ENCODE measurements at places on chromosomes 5 and 9.

GRCh38 chr9:71685394-71685793 is 82.9 kb downstream of the CEMIP2 start:
- DNase-seq = no peak

- no peak for DNase-seq
Observed at GRCh38 chr5:133222040-133222439, 170.2 kb downstream of the HSPA4 start.

- DNase-seq = no peak
Observed at GRCh38 chr5:125481506-125482465, 735.3 kb upstream of the ZNF608 start.

DNA sequence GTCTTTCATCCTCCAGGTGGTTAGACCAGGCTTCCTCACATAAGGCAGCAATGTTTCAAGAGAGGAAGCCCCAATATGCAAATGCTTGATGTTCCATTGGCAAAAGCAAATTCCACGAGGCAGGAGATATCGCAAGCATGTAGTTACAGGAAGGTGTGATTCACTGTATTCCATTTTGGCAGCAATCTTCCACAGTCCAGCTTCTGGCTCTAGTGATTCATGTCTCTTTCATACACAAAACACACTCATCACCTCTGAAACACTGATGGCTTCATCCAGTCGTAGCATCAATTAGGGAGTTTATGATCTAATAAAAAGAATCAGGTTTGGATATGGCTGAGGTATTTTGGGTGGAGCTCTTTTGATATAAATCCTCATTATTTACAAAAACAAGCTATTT is 552.2 kb upstream of the RIOK2 start:
- DNase-seq = no peak

DNA sequence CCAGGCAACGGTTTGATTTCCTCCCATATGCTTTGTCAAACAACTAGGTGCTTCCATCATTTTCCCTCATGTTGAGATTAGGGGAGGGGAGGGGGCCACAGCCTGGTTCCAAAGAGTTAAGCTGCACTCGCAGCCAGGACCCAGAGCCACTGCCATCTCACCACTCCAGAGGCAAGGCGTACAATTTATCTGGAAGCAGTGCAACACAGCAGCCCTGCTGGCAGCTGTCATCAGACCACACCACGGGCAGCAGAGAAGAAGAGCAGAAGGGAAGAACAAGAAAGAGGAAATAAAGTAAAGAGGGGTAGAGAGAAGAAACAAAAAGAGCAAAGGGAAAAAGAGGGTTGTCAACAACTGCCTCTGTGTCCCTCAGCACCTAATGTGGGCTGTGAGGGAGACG is 38.9 kb downstream of the MED27 start:
- DNase-seq = no peak

GRCh38 chr9:12066455-12067035 is 626.6 kb upstream of the TYRP1 start:
- DNase-seq = no peak

Measured in stimulated activated CD8-positive, alpha-beta memory T cell treated with anti-CD3 and anti-CD28 coated beads, Interleukin-2, amount 100 ng/mL, for 1 hour (primary cell).